Kidney epithelial cell (primary cell): ENCODE measurements at places on chromosomes 3 and 15. TPM values are rescaled to one million over a fixed set of nuclear protein-coding genes. Genes with fewer than 3 reads are reported as not detected.

DNA sequence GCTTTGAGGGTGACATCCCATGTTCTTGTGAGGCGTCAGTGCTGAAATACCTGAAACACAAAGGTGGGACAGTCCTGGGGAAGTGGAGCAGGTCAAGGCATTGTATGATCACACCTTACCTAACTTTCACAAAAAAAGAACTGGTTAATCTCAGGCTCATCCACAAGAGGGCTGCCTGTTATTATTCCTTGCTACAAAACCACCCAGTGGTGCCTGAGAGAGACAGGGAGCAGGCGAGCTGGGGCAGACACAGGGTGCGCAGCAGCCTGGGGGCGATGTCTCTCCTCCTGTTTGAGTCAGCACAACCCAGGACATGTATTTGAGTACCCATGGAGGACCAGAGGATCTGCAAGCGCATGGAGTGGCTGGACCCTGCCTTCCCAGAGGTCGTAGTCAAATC is 316.8 kb upstream of the ATP10A start:
- no peak for DNase-seq

DNA sequence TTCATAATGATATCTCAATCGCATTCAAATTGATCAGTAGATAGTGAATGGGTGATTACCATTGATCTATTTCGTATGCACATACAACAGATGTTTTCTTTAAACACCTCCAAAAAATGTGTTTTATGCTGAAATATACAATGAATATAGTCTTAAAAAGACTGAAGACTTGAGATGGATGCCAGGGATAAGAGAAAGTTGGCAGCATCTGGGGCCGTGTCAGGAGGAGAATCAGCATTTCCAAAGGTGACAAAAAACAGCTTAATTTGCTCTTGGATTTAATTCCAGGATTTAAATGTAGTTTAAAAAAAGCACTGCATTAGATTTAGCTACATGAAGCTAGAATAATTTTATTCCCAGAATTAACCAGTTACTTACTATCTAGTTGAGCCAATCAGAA is 199.7 kb upstream of the CNTN3 start:
- DNase-seq, result no peak

DNA sequence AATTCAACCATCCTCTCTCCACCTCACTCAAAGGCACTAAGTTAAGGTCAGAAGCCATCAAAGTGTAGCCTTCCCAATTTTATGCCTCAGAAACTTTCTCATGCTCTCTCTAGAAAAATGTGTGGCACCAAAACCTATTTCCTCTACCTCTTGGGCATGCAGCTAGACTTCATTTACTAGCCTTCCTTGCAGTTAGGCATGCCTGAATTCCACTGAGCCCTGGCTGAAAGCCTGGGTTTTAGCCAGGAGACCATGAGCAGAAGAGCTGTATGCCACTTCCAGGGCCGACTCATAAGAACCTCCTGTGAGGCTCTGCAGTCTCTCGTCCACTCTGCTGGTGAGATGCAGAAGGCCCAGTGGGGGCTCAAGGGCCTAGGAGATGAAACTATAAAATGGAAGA is 145.0 kb downstream of the MYLK start:
- no peak for DNase-seq

DNA sequence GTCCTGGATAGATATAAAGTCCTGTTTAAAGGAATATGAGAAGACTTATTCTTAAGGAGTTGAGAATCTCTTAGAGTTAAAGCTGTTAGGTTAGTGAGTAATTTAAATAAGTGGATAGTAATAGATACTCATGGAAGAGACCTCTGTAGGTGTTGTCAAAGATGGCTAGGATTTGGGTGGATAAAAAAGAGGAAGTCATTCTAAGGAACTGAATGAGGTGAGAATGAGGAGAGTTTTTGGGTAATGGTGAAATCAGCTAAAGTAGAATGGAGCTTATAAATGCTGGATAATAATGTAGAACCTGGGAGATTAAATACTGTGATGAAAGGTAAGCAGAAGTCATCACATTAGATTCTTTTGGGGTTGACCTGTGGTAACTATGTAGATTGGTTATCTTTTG is 8.1 kb downstream of the ARIH1 start:
- no peak for DNase-seq

GRCh38 chr3:172156586-172156955 is 117.2 kb downstream of the FNDC3B start:
- DNase-seq, result no peak

- DNase-seq, result no peak
Observed at GRCh38 chr3:128665362-128666021, 14.9 kb upstream of the RPN1 start.

DNA sequence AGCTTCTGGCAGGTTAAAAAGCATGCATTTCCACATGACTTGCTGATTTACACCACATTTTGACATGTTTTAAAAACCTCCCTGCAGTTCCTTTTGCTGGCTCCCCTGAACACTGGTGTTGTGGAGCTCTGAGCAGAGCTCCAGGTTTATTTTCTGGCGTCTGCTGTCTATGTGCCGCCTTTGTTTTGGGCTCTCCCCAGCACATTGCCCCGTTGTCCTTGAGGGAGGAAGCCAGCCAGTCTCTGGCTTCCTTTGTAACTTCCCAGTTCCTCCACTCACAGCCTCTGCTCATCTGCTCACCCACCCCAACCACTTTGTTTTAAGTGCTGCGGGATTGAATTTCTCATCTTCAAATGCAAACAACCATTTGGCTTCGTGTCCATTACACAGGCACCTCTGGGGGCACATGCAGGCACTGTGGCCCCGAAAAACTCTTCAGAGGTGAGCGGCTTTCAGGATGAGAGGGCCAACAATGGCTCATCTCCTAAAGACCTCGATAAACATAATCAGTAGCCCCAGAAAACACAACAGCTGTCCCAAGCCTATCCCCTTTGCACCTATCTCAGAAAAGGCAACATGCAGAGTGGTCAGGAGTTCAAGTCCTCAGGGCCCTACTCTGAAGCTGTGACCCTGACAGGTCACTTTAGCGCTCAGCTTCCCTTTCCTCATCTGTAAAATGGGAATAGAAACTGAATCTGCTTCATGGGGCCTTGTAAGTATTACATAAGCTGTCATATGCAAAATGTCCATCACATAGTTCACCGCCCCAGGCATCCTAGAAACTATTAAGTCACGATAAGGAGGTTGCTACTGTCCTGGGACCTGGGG is 1.3 kb upstream of the MEF2A start:
- DNase-seq, result no peak

- DNase-seq, result no peak
Observed at GRCh38 chr15:25792128-25792527, 71.0 kb downstream of the ATP10A start.

DNA sequence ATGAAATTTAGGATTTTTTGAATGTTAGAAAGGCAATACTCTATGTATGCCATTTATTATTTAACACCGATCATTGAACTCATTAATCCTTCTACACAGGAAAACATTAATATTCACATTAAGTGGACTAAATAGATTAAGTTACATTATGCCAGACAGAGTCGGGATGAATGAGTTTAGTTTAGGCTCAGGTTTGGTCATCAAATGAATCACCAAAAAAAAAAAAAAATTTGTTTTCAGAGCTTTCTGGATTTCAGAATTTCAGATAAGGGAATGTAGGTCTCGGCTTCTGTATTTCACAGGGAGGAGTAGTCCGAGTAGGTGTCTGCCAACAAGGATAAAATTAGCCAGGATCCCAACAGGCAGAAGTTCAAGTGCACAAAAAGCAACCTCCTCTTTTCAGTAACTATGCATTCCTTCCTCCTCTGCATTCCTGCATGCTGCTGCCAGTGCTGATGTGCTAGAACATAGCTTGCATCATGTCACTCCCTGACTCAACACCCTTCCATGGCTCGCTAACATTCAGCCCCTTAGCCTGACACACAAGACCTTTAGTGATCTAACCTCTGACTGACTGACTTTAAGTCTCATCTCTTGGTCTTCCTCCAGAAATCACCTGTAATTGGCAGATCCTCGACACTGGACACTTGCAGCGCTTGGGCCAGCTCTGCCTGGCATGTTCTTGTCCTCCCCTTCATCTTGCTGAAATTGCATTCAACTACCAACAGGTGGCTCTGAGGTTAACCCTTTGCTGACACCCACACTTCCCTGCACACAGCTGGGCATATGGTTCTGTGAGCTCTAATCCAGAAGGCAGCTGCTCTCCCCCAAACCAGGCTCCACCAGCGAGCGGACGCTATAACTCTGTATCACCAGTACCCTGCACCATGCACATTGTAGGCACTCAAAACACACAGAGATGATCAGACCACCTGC is 145.4 kb upstream of the PROK2 start:
- DNase-seq, result peak; percentile 5

DNA sequence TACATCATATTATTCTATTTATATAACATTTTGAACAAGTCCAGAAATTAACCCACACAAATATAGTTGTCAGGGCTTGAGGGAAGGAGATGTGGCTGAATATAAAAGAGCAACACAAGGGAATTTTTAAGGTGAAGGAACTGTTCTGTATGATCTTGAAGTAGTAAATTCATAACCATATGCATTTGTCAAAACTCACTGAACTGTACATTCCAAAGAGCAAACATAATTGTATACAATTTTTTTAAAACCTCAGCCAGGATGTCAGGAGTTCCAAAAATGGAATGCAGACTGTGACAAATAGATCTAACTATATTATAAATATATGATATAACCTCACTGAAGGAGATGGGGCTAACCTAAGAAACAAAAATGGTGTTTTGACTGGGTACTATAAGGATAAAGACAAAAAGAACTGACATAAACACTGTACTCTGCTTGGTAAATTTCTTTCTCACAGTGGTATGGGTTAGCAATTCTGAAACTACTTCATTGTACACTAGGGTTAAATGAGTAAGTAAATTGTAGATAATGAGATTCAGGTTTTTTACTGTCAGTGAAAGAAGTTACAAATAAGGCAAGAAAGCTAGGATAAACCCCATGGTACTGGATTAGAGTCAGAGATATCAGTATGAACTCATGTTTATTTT is 14.4 kb downstream of the GOLGB1 start:
- no peak for DNase-seq

The UROC1 gene
- not detected in 2 replicates for total RNA-seq

The EFHB gene
- total RNA-seq, result 0.33 and 1.5 TPM in 2 replicates

The RLBP1 gene
- not detected in 2 replicates for total RNA-seq

The NR1I2 gene
- 0.14 and 0.79 TPM in 2 replicates for total RNA-seq

The IGSF10 gene
- total RNA-seq, result under 0.01 TPM in 1 of 2 replicates, not detected in the other
